NCI-H69 (cell line): ENCODE measurements at places on chromosomes 11 and 22.

DNA sequence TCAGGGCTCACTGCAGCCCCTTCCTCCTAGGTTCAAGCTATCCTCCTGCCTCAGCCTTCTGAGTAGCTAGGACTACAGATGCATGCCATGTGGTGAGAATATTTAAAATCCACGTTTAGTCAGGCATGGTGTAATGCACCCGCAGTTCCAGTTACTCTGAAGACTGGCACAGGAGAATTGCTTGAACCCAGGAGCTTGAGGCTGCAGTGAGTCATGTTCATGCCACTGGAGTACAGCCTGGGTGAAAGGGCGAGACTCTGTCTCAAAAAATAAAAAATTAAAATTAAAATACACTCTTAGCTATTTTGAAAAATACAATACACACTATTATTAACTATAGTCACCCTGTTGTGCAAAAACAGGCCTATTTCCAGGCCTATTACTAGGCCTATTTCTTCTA, 38.4 kb downstream of the NOX4 start:
- DNase-seq, result no peak

GRCh38 chr22:47018010-47018910, 255.8 kb downstream of the TBC1D22A start:
- no peak for DNase-seq

DNA sequence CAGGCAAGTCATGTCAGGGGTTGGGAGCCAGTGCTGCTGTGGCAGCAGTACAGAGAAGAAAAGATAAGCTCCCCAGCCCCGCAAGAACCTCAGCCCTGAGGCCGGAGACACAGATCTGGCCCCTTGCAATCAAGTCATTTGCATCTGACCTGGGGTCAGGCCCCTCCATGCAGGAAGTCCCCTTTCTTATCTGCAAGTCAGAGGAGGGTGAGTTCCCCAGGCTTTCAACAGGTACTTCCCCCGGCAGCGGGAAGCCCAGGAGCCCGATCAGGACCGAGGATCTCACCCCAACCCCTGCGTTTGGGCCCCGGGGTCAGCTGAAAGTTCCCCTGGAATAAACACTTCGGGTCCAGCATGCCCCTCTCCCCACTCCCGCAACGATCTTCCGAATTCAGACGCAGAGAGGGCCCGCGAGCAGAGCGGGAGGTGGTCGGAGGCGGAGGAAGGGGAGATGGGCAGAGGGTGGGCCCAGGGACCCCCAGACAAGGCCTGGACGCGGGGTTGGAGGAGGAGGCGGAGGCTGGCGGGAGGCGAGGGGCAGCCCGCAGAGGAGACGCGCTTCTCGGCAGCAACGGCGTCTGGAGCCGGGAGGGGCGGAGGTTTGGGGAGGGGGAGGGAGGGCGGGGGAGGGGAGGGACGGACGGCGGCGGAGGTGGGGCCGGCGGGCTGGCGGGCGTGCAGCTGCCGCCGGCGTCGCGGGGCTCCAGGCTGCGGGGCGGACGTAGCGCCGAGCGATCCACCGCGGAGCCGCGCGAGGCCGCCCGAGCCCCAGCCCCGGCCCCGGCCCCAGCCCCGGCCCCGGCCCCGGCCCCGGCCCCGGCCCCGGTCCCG, at the start of gene TSPAN18:
Gene TSPAN18, plus strand, starts transcription at position 680 of the 831 bp plus-strand sequence. CDS start 179,455 bp downstream, outside the sequence.
- DNase-seq, result peak; percentile 50

DNA sequence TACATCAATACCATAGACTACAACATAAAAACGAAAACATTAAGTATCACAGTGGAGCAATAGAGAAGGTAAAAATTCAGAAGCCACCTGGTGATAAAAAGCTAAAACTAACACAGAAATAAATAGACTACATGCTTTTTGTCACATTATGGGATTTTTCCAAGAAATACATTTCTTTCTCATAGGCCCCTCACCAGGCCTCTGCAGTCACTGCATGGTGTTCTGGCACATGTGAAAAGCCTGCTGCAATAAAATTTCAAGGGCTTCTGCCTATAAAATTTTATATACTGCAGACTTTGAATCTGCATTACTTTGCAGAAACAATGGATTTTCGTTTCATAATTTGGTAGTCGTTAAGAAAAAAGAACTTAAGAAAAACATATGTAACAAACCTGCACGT, 655.5 kb downstream of the CNTN5 start:
- no peak for DNase-seq

DNA sequence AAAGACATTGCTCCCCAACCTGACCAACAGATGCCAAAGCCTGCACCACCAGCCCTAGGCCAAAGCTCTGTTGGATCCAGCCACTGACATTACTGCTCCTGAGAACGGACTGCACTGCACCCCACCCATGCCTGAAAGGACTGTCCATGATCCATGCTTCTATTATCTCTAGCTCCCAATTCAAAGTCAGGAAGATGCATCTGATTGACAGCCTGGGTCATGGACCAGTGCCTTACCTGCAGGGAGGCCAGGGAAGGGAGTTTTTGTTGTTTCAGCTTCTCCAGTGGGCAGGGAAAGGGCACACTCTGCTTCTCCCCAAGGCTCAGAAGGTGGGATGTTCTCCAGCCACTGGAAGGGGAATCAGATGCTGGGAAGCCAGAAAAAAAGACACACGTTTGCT, 4.8 kb upstream of the PRDM11 start:
- no peak for DNase-seq

- no peak for DNase-seq
Measured at GRCh38 chr11:82906931-82907330, 5.4 kb downstream of the DDIAS start.
